ENCODE measurements at places on chromosomes 2 and 18.

DNA sequence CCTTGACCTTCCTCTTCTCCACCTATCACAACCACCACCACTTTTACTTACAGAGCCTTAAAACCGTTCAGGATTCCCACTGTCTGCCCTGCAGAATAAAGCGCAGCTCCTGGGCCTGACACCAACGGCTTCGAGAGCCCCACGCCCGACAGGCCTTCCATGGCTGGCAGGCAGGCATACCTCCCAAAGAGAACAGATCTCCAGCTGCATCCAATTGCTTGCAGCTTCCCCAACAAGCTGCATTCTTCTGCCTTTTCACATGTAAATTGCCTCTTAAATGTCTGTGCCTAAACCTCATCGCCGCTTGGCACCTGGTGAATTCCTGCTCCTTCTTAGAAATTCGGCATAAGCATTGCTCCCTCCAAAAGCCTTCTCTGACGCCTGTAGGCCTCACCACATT lies 31.5 kb upstream of the FAM124B start:
- DNase-seq, result no peak

DNA sequence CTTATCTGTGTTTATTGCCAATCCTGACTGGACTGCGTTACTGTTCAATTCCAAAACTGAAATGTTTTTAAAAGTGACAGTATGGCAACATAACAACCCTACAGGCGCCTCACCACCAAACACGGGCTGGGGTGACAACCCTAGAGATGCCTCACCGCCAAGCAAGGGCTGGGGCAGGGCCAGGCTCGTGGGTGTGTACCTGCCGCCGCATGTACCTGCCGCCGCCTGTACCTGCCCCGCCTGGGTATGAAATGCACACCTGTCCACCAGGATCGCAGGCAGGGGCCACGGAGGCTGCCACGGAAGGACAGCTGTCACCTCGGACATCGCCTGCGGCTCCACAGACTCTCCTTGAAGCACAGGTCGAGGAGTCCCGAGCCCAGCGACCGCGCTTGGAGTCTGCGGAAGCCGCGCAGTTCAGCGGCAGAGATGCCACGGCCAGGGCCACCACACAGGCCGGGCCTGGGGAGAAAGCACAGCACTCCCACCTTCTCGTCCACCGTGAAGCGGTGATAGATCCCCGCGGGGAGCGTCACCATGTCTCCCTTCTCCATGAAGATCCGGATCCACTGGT lies 18.9 kb downstream of the ADI1 start:
- no peak for DNase-seq

DNA sequence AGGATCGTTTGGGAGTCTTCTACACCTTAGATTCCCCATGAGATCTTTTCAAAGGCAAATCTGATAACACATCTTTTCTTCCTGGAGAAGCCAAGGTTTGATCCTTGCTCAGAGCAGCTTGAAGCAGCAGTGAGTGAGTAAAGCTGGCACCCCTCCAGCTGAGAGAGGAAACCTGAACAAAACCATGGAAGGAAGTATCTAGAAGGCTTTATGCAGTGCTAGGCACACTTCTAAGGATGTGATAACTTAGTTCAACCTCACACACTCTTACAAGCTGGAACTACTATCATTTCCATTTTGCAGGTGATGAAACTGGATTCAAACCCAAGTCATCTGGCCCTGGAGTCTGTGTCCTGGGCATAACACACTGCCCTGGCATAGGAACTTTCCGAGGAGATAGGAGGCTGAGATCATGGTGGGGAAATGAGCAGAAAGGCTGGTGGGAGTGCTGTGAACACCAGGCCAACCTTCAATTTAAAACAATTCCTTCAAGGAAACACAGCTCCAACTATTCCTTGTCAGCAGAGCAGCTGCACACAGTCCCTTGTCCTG lies 71.2 kb downstream of the CTAGE1 start:
- DNase-seq, result no peak

GRCh38 chr18:45788861-45789260 lies 36.6 kb upstream of the SIGLEC15 start:
- no peak for DNase-seq

GRCh38 chr2:179569831-179570233 lies 291.6 kb downstream of the ZNF385B start:
- DNase-seq, result no peak

GRCh38 chr2:183729380-183729779 lies 605.1 kb downstream of the NUP35 start:
- no peak for DNase-seq

DNA sequence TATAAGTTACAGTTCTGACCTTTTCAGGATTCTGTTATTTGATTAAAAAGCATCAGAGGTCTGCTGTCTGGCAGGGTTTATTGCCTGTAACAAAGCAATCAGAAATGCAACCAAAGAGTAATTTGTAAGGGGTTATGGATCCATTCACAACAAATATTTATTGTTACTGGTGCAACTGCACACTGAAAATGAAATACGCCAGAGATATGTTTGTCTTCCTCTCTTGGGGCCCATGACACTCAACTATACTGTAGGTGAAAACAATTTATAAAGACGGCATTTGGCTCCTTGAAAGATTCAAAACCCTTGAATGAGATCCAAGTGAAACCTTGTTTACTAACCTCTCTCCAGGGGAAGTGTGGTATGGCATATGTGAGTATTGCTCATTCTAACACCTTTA lies 452.2 kb downstream of the MBD2 start:
- no peak for DNase-seq

Measured in stimulated activated naive CD8-positive, alpha-beta T cell treated with anti-CD3 and anti-CD28 coated beads, Interleukin-15, Interleukin-2, amounts not matched to agents 100 U/mL and 50 U/mL, for 24 hours (primary cell).